Urinary bladder (tissue), 4 donors: ENCODE measurements at places on chromosomes 13 and 19. TPM values are rescaled to one million over a fixed set of nuclear protein-coding genes. Genes with fewer than 3 reads are reported as not detected.

Gene COL4A1
- polyA plus RNA-seq, result 334 TPM

Gene ANGPTL8
- 21.4 TPM for polyA plus RNA-seq

Gene FOXA3
- polyA plus RNA-seq, result 0.11 TPM

Gene LILRB1
- 1.7 TPM for polyA plus RNA-seq

Gene MEDAG
- 12.7 TPM for polyA plus RNA-seq

Gene CEACAM20
- polyA plus RNA-seq, result not detected
